ENCODE measurements at places on chromosomes 2 and 18. TPM values are rescaled to one million over a fixed set of nuclear protein-coding genes. Genes with fewer than 3 reads are reported as not detected.

GRCh38 chr2:61368687-61369665, 101.9 kb downstream of the USP34 start:
- DNase-seq, result no peak

DNA sequence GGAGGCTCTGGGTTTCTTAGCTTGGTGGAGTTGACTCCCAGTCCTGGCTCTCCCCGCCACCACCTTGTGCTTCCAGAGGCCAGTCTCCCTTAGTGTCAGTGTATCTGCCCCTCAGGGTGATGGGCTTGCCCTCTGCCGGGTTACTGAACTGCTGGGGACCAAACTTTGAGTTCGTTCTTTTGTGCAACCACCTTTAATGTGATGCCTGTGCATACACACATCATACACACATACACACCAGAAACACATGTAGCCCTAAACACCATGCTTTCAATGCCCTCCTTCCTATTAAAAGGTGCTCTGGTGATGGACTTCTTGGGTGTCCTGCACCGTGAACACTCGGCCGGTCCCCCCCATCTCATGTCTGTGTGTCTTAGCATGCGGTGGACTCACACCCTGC, 315.1 kb upstream of the EPAS1 start:
- DNase-seq, result no peak

DNA sequence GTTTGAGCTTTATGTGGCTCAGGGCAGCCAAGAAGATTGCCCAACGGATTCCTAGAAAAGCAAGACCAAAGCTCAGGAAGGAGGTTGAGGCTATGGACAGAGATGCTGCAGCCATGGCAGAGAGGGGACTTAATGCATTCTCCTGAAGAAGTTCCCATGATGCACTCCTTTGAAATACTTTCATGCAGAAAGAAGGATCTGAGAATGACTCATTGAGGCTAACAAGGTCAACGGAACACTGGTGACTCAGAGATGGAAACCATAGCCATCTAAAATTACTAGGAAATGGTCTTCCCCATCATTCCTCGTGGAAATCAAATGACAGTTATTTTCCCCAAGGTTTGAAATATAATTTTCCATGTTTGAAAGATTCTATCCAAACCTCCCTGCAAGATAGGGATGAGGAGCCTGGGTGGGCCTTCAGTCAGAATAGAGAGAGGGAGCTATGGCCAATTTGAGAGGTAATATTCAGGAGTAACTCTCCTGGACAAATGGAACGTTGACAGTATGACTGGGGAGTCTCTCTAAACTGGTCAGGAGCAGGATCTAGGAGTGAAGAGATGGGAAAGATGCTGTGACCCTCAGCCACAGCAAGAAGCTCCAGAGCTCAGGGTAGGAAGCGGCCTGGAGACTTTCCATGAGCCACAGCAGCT, 63.0 kb downstream of the REEP1 start:
- no peak for DNase-seq

GRCh38 chr2:14235667-14236066, 396.9 kb upstream of the LRATD1 start:
- no peak for DNase-seq

GRCh38 chr18:73232933-73233332, 365.1 kb upstream of the NETO1 start:
- no peak for DNase-seq

Gene GCKR
- not detected for polyA plus RNA-seq

DNA sequence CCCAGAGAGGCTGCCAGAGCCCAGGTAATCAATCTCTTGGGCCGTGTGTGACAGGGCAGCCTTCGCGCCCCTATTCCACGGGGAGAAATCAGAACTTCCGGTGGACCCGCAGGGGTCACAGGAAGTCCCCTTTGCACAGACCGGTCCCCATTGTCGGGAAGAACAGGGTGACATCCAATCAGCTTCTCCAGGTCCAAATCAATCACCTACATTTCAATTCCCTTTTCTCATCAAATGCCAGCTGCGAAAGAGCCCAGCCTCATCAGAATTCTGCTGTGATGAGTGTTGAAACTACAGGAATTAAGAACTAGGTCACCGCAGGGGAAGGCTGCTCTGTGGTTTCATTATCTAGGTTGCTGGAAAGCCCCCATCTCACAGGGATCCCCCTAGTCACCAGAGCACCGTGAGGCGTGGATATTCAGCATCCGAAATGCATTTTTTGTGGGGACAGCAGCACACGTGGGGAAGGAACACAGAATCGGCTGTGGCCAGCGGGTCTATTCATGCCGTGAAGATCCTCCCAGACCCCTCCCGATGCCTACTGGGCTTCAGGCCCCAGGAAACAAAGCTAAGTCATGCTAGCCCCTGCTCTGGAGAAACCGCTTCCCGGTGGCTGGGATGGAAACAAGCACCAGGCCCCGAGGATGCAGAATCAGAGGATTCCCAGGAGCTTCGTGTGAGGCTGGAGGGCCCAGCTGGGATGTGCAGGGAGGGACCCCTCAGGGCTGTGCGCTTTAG, 193.7 kb upstream of the ID2 start:
- DNase-seq, result no peak

DNA sequence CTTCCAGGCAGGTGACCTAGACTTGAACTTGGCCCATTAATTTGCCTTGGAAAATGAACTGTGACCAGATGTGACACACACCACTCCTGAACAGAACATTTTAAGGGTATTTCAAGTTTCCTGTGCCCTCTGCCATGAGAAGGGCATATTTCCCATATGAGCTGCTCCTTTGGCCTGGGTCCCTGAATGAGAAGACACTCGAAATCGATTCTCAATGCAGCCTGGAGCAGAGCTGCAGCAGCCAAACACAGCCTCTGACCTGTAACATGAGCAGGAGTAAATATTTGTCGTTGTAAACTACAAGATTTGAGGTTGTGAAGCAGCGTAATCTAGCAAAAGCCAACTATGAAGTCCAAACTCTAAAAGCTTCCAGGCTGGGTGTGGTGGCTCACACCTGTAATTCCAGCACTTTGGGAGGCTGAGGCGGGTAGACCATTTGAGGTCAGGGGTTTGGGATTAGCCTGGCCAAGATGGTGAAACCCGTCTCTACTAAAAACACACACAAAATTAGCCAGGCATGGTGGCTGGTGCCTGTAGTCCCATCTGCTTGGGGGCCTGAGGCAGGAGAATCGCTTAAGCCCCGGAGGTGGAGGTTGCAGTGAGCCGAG, 30.1 kb upstream of the SOS1 start:
- DNase-seq, result no peak

Gene PNKD
- polyA plus RNA-seq, result 108 TPM

GRCh38 chr2:62495761-62496160, 10.2 kb downstream of the TMEM17 start:
- no peak for DNase-seq

Gene HOXD9
- 104 TPM for polyA plus RNA-seq
